Stimulated activated CD8-positive, alpha-beta memory T cell treated with anti-CD3 and anti-CD28 coated beads, Interleukin-4, amount 100 ng/mL, for 1 hour (primary cell): ENCODE measurements at places on chromosomes 4 and X.

- no peak for DNase-seq
Measured at GRCh38 chrX:93322110-93322509, 351.3 kb downstream of the NAP1L3 start.

DNA sequence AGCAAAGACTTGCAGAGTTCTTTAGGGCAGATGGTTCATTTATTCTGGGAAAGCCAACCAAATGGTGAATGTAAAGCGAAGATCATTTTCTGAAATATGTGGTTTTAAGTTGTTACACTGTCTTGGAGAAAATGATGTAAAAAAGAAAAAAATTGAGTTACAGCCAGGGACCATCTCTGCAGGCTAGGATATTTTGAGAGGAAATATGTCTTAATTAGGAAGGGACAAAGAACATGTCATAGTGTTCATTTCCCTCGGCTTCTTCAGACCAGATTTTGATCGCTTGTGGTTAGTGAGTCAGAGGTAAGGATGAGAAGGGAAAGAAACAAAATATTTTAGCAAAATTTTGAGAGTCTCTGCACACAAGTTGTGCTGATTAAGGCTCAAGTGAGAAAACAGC lies 59.0 kb upstream of the C1QTNF7 start:
- no peak for DNase-seq

GRCh38 chr4:105257817-105258495 lies 111.3 kb downstream of the TET2 start:
- DNase-seq = no peak

DNA sequence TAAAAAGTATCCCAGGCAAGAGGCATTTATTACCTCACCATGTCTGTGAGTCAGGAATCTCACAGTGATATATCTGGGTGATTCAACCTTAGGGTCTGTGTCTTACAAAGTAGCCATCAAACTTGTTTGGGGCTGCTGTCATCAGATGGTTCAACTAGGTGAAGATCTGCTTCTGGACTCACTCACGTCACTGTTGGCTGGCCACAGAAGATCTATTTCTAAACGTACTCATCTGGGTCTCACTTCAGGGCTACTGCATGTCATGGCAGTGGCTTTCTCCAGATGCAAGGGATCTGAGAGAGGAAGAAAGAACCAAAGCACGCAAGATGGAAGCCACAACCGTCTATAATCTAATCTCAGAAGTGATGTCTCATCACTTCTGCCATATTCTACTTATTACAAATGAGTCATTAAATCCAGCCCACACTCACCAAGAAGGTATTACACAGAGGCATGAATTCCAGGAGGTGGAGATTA lies 267.8 kb upstream of the ANKRD50 start:
- no peak for DNase-seq

DNA sequence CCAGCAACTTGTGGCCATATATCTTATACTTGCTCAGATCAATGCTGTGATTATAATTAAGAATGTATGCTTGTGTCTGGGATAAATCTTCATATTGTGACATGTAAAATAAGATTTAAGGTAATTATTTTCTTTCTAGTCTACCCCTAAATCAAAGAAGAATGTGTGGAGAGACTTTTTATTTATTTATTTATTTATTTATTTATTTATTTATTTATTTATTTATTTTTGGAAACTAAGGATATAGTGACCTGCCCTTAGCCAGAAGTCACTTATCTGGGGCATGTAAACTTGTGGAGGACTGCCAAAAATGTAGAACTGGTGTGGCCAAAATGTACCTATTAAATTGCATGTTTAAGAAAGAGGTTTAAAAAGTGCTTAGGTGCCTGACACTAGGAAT lies 144.3 kb downstream of the BEND2 start:
- DNase-seq = no peak

GRCh38 chr4:160510928-160511327 lies 1408.0 kb downstream of the RAPGEF2 start:
- no peak for DNase-seq

DNA sequence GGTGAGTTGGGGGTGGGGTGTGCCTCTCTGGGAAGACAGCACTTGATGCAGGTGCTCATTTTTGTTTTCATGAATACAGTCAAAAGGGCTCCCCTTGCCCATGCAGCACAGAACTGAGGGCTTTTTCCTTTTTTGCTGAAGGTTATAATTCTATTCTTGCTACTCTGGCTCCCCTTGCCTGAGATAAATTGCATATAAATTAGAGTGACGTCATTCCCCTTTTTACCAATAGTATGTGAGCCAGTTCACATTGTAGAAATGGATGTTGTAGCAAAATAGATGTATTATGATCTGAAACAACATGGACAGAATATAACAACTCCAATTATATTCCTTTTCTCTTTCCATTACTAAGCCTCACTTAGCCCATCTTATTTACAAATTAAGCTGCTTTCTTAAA lies 28.4 kb downstream of the CXorf58 start:
- no peak for DNase-seq

GRCh38 chr4:147108409-147108808 lies 162.7 kb upstream of the TTC29 start:
- DNase-seq = no peak

DNA sequence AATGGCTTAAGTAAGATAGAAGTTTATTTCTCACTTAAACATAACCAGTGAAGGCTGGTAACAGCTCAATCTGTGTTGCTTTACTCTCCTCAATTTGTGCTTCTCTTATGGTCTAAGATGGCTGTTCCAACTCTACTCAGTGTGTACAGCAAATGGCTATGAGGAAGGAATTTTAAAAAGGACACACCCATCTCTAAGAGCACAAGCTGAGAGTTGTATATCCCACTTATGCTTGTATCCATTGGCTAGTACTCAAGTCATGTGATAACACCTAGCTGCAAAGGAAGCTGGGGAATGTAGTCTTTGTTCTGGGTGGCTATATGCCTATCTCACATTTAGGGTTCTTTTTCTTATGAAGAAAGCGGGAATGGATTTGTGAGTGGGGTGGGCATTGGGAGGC lies 63.3 kb downstream of the GPAT3 start:
- DNase-seq = no peak

GRCh38 chrX:40931921-40932320 lies 153.3 kb upstream of the USP9X start:
- DNase-seq = no peak
